NB4 (cell line): ENCODE measurements at places on chromosomes 2 and 18.

DNA sequence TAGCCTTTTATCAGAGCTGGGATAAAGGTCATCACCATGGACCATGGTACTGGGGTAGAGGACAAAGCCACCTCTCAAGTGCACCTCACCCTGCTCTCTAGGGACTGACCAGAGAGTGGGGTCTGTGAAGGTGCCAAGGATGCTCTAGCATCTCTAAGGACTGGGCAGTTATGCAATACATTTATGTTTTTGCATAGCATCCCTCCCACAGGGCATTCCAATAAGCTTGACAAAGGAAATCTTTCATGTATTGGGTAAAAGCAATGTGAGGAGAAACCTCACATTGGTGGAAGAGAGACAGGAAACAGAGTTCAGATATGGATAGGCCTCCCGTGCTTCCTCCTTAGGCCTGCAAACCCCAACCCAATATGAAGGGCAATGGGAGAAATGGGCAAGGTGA, 31.6 kb downstream of the STK39 start:
- DNase-seq: no peak

GRCh38 chr18:38923540-38923939, 1357.9 kb upstream of the CELF4 start:
- DNase-seq: no peak

GRCh38 chr2:31223026-31223425, 5.7 kb upstream of the CAPN14 start:
- DNase-seq: no peak

DNA sequence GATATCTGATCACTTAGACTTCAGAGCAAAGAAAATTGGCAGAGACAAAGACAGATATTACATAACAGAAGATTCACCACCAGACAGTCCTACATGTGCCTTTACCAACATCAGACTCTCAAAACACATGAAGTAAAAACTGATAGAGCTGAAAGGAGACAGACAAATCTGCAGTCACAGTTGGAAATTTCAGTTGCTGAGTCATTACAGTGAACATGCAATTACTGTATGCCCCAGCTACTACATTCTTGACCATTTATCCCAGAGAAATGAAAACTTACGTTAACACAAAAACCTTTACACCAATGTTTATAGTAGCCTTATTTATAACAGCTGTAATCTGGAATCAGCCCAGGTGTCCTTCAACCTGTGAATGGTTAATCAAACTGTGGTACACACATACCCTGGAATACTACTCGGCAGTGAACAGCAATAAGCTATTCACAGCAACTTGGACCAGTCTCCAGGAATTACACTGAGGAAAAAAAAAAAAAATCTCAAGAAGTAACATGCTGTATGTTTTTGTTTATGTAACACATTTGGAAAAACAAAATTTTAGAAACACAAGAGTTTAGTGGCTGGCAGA, 7.5 kb upstream of the SCLY start:
- peak; percentile 53 for DNase-seq

- DNase-seq: no peak
Observed at GRCh38 chr2:104388296-104388695, 465.6 kb upstream of the POU3F3 start.

DNA sequence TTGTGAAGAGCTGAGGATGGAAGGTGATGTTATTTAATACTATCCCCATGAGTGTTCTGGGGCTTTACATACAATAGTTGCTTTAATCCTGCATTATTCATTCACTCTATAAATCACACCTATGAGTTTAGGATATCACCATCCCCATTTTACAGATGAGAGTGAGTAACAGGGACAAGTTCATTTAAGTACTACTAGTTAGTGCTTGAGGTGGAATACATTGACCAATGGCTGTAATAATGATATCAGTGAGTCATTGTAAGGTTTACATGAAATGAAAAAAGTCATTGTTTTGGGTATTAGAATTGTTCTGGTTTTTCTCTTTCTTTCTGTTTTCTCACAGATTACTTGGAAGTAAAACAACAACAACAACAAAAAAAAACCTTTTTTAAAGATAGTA, 42.5 kb downstream of the TANC1 start:
- no peak for DNase-seq

DNA sequence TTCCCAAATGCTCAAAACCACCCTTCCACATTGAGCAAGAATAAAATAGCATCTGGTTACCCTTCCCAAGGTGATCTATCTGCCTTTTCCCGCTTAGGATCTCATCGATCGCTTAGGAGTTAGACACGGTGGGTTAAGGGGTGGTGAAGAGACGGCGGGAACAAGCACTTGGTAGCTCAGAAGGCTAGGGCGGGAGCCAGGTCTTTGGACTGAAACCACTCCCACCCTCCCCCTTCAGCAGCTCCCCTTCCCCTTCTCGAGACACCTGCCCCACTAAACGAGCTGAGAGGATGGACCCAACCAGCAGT, 513 bp downstream of the THOC1 start:
- DNase-seq: no peak

GRCh38 chr2:120747706-120748105, 12.0 kb downstream of the GLI2 start:
- DNase-seq: no peak

GRCh38 chr2:119480184-119480583, 44.1 kb downstream of the SCTR start:
- no peak for DNase-seq

DNA sequence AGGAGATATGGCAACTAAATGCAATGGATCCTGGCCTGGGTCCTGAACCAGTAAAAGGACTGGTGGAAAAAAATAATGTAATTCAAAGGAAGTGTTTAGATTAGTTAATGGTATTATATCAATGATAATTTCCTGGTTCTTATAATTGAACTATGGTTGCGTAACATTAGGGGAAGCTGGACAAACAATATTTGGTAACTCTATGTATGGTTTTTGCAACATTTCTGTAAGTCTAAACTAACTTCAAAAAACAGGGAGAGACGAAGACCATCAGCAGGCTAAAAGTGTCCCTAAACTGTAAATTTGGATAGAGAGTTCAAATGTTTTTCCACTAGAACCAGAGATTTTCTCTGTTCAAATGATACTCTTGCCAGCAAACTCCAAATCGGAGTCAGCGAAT, 36.9 kb downstream of the KLF7 start:
- no peak for DNase-seq

DNA sequence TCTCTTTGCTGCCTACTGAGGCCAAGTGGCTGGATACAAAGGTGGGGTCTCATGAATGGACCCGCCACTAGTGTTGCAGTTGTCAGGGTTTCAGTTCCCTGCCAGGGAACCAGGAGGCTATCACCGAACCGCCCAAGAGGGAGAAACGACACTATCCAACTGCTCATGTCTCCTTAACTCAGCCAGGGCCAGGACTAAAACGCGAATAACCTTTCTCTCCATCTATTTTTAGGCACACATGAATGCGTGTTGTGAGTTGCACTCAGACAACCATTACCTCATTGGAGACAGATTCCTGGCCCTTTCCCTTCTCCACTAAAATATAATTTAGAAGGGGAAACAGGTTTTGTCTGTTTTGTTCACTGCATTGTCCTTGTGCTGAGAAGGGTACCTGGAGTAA, 559.5 kb downstream of the SOCS6 start:
- DNase-seq: no peak

GRCh38 chr2:198490748-198491147, 686.4 kb downstream of the PLCL1 start:
- DNase-seq: no peak

DNA sequence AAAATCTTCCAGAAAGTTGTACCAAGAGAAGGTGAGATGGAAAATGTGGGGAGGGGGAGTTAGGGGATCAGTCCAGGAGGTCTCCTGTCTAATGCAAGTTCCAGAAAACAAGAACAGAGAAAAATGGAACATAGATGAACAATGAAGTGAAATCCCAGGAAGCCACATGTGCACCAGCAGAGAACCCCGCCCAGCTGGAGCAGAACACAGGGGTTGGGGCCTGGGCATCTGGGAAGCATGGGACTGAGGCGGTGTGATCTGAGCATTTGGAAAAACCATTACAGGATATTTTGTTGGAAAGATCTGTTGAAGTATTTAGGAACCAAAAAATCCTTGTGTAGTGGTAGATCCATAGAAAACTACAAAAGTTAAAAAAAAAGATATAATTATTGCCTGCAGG, 133.7 kb downstream of the INO80D start:
- no peak for DNase-seq

DNA sequence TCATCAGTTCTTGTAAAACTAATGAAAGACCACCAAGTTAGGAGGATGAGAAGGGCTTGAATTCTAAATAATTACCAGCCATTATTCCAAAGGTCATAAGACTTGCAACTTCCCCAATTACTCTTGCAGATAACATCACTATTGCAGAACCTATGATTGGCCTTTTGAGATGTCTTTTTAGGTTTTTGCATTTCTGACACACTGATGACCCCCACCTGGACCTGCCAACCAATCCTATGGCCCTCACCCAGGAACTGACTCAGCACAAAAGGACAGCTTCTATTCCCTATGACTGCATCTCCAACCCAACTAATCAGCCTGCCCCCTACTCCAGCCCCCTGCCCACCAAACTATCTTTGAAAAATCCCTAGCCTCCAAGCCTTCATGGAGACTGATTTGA, 111.5 kb upstream of the COPS8 start:
- no peak for DNase-seq
